ENCODE measurements at places on chromosomes 12 and 14. TPM values are rescaled to one million over a fixed set of nuclear protein-coding genes. Genes with fewer than 3 reads are reported as not detected.

LRRIQ1 gene
- not detected for polyA plus RNA-seq

- no peak for DNase-seq
These were observed 9.6 kb downstream of the NAB2 start for GRCh38 chr12:57098546-57098945.

DNA sequence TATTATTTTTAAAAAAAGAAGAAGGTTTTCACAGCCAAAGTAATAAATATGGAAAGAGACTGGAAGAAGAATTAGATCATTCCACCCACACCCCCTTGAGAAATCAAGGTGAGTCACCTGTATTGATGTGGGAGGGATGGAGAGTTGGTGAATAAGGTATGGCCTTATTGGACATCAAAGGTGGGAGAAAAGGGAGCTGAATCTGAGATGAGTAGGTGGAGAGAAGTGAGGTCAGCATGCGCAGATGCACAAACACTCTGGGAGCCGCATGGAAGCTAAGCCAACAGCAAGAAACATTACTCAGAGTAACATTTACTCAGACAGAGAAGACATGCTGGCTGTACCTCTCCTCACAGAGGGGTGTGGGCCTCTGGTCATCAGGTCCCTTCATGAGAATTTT, 113.1 kb upstream of the FOXG1 start:
- no peak for DNase-seq

- no peak for DNase-seq
These were observed 41.0 kb downstream of the HECTD4 start for GRCh38 chr12:112341046-112341825.

- DNase-seq = no peak
These were observed 58.5 kb downstream of the WNK1 start for GRCh38 chr12:810671-811415.

DNA sequence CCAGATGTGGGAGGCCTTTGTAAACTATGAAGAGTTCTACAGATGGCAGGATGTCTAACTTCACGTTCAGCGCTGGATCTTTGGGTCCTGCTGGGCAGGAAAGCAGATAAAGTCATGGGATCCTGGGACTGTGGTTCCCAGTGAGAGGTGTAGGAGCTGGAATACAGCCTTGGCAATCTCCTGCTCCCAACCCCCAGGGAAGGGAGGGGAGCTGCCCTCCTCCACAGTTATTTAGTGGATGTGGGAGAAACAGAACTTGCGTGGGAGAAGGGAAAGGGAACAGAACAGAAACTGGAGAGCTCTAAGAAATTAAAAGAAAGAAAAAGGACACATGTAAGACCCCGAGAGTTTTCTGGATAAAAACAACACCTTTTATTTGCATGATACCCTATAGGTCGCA, 37.0 kb downstream of the NUAK1 start:
- DNase-seq = no peak

DNA sequence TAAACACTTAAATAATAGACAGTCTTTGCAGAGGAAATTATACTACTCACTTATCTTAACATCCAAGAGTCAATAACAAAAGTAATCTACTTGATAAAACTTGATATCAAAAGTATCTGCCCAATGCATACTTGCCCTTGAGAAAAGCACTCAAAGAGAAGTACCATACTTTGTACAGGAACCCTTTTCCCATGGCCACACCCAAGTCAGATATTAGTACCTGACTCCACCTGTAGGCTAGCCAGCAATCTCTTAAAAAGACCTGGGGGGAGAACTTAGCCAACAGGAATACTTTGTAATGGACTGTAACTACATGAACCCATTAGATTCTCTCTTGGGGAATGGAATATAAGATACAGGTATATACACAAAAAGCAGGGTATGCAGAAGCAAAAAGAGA, 99.6 kb upstream of the HECTD1 start:
- DNase-seq = no peak

- no peak for DNase-seq
These were observed 123.8 kb upstream of the SOX5 start for GRCh38 chr12:24073170-24073810.

GRCh38 chr12:52198454-52199215, 6.8 kb upstream of the KRT80 start:
- no peak for DNase-seq
